ENCODE measurements at places on chromosomes 4 and X.

- DNase-seq: no peak
Measured at GRCh38 chrX:20263474-20263873, 3.2 kb downstream of the RPS6KA3 start.

- no peak for DNase-seq
Measured at GRCh38 chr4:8417071-8417614, 23.4 kb downstream of the ACOX3 start.

- no peak for DNase-seq
Measured at GRCh38 chr4:124435274-124435950, 277.1 kb downstream of the ANKRD50 start.

DNA sequence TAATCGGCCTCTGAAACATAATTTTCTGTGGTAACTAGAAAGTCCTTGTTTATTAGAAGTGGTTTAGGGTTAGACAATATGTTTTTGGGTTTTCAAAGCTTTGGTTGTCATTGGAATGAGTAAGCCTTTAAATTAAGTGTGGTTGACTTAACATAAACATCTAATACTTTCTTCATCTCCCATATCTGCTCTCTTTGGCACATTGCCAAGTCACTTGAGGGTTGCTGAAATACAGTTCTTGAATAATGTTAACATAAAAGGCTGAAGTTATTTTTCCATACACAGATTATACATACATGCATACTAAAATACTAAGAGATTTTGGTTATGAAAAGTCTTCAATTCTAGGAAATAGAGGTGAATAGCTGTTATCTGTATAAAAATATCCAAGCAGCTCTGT, 241.7 kb upstream of the BMP3 start:
- no peak for DNase-seq

DNA sequence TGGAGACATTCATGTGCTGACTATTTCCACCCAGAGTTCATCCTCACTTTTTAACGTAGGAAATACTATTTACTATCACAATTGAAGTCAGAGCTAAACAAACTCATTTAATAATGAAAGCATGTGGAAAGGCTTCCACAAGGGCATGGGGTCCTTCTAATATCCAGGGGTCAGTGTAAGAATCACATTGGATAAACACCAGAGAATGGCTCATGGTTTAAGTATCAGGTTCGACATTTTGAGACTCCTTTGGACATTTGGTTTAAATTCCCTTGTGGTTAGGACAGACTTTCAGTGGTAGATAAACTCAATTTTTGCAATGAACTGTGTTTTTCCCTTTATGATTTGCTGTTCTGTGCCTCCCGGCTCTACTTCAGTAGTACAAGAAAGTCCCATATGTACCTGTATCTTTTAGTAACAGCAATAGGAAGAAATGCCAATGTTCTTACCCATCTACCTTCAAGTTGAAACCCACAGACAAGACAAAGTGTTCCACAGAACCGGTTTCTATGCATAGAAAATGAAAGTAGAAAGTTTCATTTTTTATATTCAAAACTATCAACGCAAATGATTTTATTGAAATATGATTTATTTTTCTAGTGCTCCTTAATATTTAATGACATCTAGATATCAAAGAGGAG, 589.0 kb upstream of the FAM241A start:
- DNase-seq: no peak

DNA sequence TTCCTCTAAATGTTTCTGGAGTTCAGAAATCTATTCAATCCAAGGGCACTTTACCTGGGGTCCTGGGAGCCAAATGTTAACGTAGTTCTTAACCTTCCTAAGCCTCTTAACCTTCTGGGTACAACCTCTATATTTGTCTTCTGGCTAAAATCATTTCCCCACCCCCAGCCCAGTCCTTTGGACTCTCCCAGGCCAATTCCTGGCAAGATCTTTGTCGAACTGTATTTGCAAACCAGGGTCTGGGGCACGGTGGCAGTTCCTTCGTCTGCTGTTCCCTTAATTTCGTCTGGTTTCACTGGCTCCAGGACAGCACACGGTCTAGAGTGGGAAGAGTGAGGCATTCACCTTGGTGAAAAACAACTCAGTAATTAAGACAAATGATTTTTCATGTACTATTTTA, 811 bp upstream of the SLC25A5 start:
- no peak for DNase-seq

Measured in NCI-H748 treated with DMSO at 0.1 percent for 48 hours (cell line).